Activated CD4-positive, alpha-beta T cell treated with anti-CD3 and anti-CD28 coated beads for 1 hour (primary cell): ENCODE measurements at places on chromosomes 5 and 9.

- DNase-seq: no peak
Observed at GRCh38 chr5:82364497-82364896, 86.3 kb upstream of the RPS23 start.

- DNase-seq: no peak
Observed at GRCh38 chr5:149951138-149951749, 6.7 kb upstream of the PDE6A start.

DNA sequence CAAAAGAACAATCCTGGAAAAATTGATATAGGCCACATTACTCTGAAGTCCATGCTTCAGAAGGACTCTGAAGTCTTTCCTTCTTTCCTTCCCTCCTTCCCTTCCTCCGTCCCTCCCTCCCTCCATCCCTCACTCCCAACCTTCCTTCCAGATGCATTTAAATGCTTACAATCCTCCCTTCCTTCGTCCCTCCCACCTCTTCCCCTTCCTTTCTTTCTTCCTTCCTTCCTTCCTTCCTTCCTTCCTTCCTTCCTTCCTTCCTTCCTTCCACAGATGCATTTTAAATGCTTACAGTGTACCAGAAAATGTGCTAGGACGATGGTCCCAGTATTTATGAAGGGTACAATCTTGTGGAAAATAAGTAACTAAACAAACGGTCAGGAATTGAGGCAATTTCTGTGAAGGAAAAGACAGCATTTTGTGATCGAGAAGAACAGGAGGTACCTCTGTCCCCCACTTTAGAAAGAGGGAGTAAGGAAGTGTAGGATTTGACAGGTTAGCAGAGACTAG, 181.3 kb upstream of the TUT7 start:
- DNase-seq: no peak

DNA sequence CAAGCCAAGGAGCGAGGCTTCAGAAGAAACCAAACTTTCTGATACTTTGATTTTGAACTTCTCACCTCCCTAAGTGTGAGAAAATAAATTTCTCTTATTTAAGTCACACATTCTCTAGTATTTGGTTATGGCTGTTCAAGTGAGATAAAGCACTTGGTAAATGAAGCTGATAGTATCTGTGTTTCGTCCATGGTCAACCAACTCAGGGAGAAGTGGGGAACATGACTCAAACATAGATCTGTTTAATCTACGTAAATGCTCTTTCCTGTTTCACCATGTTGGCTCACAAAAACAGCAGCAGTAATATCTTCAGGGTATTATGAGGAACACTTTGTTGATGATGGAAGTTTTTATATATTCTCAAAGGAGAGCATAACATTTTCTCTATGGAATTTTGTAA, 2167.2 kb upstream of the C9orf72 start:
- no peak for DNase-seq
